Naive B cell (primary cell): ENCODE measurements at places on chromosomes 2 and 18. TPM values are rescaled to one million over a fixed set of nuclear protein-coding genes. Genes with fewer than 3 reads are reported as not detected.

DNA sequence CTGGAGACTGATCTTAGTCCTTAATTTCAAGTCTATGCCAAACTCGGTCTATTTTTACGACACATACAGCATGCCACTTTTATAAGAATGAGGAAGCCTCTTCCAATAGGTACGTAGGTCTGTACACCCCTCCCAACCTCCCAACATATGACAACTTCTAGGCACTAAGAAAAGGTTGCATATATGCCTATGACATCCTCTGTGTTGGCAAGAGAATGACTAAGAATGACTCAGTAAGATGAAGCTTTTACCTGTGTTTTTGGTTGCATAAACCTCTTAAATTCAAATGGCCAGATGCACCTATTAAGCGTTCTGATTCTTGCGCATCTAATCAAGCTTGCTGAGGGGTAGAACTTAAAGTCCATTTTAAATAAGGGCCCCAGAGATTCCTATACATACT lies 586.4 kb upstream of the ZEB2 start:
- no peak for DNase-seq
- H3K4me1 ChIP-seq, result no peaks in the 10 kb centered on the region
- H3K27ac ChIP-seq, result no peak overlapping the region
- no peaks in the 10 kb centered on the region for H3K36me3 ChIP-seq

- no peak for DNase-seq
- H3K27me3 ChIP-seq, result peaks cover 27% of the 10 kb centered on the region
Measured at GRCh38 chr2:202115479-202115971, 42.5 kb downstream of the KIAA2012 start.

- no peaks in the 10 kb centered on the region for H3K27me3 ChIP-seq
- no peak for DNase-seq
- H3K4me3 ChIP-seq, result no peak overlapping the region
- peaks cover 30% of the 10 kb centered on the region for H3K36me3 ChIP-seq
- no peak overlapping the region for H3K27ac ChIP-seq
Measured at GRCh38 chr2:24214880-24215279, 40.0 kb downstream of the FAM228A start.

DNA sequence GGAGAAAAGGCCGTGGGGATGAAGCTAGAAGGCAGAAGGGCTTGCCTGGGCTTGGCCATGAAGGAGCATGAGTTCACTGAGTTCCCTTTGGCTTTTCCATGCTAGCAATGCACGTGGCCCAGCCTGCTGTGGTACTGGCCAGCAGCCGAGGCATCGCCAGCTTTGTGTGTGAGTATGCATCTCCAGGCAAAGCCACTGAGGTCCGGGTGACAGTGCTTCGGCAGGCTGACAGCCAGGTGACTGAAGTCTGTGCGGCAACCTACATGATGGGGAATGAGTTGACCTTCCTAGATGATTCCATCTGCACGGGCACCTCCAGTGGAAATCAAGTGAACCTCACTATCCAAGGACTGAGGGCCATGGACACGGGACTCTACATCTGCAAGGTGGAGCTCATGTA lies 2.9 kb downstream of the CTLA4 start:
- no peak for DNase-seq
- H3K4me1 ChIP-seq, result no peaks in the 10 kb centered on the region
- peaks cover 21% of the 10 kb centered on the region for H3K27me3 ChIP-seq
- no peak overlapping the region for H3K4me3 ChIP-seq

DNA sequence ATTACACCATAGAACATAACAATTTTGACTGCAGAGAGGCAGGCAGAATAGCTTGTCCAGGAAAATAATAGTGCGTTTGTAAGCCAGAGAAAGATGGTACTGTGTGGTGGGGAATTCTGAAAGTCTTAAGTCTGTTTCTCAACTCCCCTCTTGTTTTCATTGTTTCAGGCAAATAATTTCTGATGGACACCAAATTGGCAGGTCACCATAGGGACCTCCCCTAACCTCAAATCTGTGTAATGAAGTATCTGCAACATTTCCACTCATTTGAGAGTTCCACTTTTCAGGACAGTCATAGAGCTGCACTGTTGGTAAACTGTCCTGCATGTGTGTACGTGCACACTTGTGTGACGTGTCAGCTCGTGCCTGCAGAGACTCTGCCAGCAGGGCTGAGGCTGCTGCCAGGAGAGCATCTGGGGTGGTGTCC lies 195.6 kb downstream of the AGAP1 start:
- DNase-seq, result no peak
- H3K4me1 ChIP-seq, result no peaks in the 10 kb centered on the region

The ST3GAL5 gene
- 20.0 TPM for polyA plus RNA-seq

The GAREM1 gene
- polyA plus RNA-seq, result not detected

The MERTK gene
- polyA plus RNA-seq, result not detected
